CD14-positive monocyte (primary cell): ENCODE measurements at places on chromosomes 1 and 21. TPM values are rescaled to one million over a fixed set of nuclear protein-coding genes. Genes with fewer than 3 reads are reported as not detected.

TP73 gene
- 0.42 TPM for polyA plus RNA-seq

DNA sequence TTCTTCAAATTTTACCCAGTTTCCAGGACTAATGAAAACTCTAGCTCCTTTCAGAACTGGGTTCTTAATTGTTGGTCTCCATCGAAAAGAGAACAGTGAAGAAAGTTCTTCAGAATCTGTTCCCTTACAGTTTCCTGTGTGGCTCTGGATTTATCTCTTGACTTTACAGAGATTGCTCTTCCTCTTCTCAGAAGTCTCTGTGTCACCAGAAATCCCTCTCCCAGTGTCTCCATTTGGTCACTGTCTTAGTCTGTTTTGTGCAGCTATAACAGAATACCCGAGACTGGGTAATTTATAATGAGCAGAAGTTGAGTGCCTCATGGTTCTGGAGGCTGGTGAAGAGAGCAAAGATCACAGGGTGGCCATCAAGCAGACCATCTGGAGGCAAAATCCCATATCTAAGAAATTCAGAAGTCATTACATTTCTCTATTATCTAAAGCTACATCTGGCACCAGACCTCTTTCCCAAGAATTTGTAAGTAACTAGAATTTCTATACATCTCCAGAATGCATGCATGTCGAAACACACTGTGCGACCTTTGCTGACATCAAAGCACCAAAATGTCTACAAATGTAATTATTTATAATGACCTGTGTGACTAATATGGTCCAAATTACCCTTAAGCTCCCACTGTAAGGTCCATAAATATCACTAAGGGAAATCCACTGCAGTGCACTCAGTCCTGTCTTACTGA lies 65.4 kb upstream of the KRTAP19-8 start:
- peak overlapping the region; percentile 37 for H3K4me3 ChIP-seq
- peak overlapping the region; percentile 29 for H3K27ac ChIP-seq
- peak; percentile 20 for DNase-seq
- H3K27me3 ChIP-seq: no peaks in the 10 kb centered on the region
- H3K36me3 ChIP-seq: no peaks in the 10 kb centered on the region

DNA sequence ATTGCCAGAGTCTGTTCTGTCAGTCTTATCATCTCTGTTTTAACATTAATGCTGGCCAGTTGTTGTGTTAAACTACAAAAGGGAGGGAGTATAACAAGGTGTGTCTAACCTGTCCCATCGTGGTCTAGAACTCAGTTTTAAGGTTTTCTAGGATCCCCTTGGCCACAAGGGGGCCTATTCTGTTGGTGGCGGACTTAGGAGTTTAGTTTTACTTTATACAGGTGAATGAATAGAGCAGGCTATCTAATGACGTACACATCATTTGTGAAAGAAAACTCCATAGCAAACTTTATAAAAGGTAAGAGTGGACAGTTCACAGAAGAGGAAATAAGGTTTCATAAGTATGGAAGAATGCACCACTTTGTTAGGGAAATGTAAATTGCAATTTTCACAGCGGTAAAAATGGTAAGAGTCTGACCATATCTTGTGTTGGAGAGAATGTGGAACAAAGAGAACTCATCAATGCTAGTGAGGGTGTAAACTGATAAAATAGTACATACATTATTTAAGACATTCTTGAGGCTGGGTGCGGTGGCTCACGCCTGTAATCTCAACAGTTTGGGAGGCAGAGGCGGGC lies 2.5 kb upstream of the ATF6 start:
- peak; percentile 18 for DNase-seq
- H3K27ac ChIP-seq: no peak overlapping the region
- H3K36me3 ChIP-seq: peaks cover 4% of the 10 kb centered on the region
- H3K4me1 ChIP-seq: peaks cover 33% of the 10 kb centered on the region

GRCh38 chr1:20528221-20528620 lies 20.3 kb upstream of the MUL1 start:
- H3K27me3 ChIP-seq: peaks cover 15% of the 10 kb centered on the region
- H3K27ac ChIP-seq: no peak overlapping the region
- no peaks in the 10 kb centered on the region for H3K36me3 ChIP-seq

DNA sequence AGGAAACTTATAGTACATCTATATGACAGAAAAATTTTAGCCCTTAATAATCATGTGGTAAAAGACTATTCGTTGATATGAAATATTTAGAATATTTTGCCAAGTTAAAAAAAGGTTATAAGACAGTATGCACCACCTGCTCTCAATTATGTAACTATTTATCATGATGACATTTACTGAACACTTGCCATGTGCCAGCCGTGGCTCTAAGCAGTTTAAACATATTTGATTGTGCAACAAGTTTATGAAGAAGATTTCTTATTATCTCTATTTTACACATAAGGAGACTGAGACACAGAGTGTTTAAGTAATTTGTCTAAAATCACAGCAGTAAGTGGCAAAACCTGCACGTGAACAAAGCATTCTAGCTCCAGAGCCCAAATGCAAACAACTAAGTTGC lies 199.3 kb upstream of the JUN start:
- no peak overlapping the region for H3K27ac ChIP-seq
- no peaks in the 10 kb centered on the region for H3K36me3 ChIP-seq
- DNase-seq: no peak
- H3K4me1 ChIP-seq: peaks cover 16% of the 10 kb centered on the region
- no peaks in the 10 kb centered on the region for H3K27me3 ChIP-seq

DNA sequence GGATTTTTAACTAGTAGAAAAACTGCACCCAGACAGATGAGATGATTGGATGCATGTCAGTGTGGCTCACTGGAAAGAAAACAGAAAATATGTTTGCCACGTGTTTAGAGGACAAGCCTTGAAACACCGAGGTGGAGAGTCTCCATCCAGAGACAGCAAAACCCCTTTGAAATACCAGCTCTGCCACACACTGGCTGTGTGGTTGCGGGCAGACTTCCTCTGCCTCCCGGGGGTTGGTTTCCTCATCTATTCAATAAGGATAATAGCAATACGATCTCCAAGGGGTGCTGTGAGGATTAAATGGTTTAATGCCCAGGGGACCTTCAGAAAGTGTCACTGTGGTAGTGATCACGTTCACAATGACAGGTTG lies 67.2 kb upstream of the PARP1 start:
- H3K4me3 ChIP-seq: no peak overlapping the region
- no peaks in the 10 kb centered on the region for H3K27me3 ChIP-seq
- H3K27ac ChIP-seq: no peak overlapping the region

GUCA2A gene
- not detected in 2 replicates for polyA plus RNA-seq

DENND2C gene
- polyA plus RNA-seq: 0.06 TPM

PYHIN1 gene
- 0.44 TPM for polyA plus RNA-seq

- H3K27me3 ChIP-seq: peaks cover 13% of the 10 kb centered on the region
- no peak overlapping the region for H3K4me3 ChIP-seq
- no peak overlapping the region for H3K27ac ChIP-seq
Observed at GRCh38 chr1:156409439-156409838, 40.4 kb downstream of the RHBG start.

KCNH1 gene
- polyA plus RNA-seq: not detected

- H3K27me3 ChIP-seq: no peaks in the 10 kb centered on the region
- peaks cover 100% of the 10 kb centered on the region for H3K36me3 ChIP-seq
- no peak overlapping the region for H3K27ac ChIP-seq
- H3K4me3 ChIP-seq: no peak overlapping the region
Observed at GRCh38 chr1:43441894-43442637, 11.7 kb downstream of the HYI start.
